ENCODE measurements at places on chromosomes 3 and 15.
A peak's percentile ranks its signal among the peaks of the same experiment; 100 is the strongest.

DNA sequence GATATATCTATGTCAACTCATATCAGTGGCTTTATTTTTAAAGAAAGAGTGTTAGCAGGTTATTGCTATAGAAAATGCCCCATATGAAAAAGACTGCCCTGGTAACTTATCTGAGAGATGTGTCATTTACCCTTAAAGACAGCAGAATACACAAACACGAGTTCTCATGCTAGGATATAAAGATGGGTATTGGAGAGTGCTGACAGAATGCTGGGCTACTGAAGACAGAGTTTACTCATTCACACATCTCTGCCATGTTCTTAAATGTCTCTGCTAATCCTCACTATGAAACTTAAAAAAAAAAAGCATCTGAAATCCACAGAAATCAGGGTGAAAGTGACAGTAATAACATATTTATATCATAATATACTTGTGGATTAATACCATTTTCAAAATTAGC is 126.7 kb downstream of the FOXP1 start:
- no peak for DNase-seq
- H3K27ac ChIP-seq, result peak overlapping the region; percentile 95
- H3K36me3 ChIP-seq, result peaks cover 2% of the 10 kb centered on the region

DNA sequence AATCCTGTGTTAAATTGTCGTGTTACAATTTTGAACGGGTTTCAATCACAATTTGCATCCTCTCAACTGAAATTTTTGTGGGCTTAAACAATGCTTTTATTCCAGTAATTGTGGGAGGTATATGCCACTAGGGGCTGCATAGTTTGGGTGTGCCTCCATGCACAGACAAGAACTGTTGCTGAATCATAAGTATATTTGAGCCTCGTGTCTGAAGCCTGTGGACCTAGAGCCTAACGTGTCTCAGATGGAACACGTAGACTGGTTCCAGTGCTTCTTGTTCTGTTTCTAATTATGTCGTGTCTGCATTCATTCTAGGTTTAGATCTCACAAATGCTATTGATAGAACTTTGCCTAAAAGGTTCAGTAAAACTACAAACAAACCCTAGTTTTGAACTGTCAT is 363.4 kb downstream of the RBMS3 start:
- no peak overlapping the region for H3K27ac ChIP-seq
- H3K27me3 ChIP-seq, result no peaks in the 10 kb centered on the region
- no peaks in the 10 kb centered on the region for H3K4me1 ChIP-seq

DNA sequence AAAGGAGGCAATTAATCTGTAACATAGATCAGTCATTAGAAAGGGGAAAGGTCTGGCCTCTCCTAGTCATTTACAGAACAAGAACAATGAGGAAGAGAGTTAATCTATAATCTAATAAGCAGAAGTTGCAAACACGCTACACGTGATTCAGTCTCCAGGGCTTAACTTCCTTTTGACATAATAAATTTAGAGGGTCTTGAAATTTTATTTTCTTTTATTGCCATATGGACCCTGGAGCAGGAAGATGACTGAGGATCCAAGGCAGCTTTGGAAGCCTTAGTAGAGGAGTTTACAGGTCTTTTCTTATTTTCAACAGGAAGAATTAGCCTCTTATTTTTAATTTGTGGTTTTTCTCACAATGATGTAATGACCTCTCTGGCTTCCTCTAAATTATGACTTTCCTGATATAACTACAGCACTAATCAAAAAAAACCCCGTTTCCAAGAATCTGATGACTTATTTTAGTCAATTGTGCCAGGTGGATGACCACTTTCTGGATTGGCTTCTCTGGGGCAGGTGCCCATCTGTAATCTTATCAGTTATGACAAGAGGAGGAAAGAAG is 32.2 kb downstream of the ADGRG7 start:
- no peak for DNase-seq
- H3K36me3 ChIP-seq, result no peaks in the 10 kb centered on the region
- peaks cover 57% of the 10 kb centered on the region for H3K27me3 ChIP-seq
- no peak overlapping the region for H3K4me3 ChIP-seq

GRCh38 chr3:115108614-115109013 is 38.5 kb downstream of the ZBTB20 start:
- peaks cover 11% of the 10 kb centered on the region for H3K4me1 ChIP-seq
- peaks cover 4% of the 10 kb centered on the region for H3K36me3 ChIP-seq
- no peak for DNase-seq
- H3K27me3 ChIP-seq, result no peaks in the 10 kb centered on the region
- no peak overlapping the region for H3K4me3 ChIP-seq

- peaks cover 18% of the 10 kb centered on the region for H3K27me3 ChIP-seq
- H3K4me1 ChIP-seq, result no peaks in the 10 kb centered on the region
- DNase-seq, result no peak
- no peak overlapping the region for H3K27ac ChIP-seq
- no peaks in the 10 kb centered on the region for H3K36me3 ChIP-seq
- no peak overlapping the region for H3K4me3 ChIP-seq
These were observed 17.8 kb upstream of the CPB1 start for GRCh38 chr3:148809835-148810234.

DNA sequence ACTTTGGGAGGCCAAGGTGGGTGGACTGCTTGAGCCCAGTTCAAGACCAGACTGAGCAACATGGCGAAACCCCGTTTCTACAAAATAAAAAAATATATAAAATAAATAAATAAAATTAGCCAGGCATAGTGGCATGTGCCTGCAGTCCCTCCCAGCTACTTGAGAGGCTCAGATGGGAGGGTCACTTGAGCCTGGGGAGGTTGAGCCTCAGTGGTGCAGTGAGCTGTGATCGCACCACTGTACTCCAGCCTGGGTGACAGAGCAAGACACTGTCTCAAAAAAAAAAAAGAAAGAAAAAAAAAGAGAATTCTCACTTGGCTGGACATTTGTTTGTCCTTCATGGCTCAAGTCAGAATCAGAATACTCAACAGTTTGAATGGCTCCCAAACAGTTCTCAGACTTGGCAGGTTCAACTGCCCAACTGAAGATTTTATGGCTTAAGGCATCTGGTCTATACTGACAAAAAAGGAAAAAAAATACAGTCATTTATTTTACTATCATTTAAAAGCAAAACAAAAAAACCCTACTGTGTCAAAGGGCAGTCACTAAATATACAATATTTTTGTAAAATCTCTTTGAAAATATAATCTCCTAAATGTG is 106.6 kb downstream of the FBXL22 start:
- no peak overlapping the region for H3K27ac ChIP-seq
- no peak overlapping the region for H3K4me3 ChIP-seq
- no peaks in the 10 kb centered on the region for H3K27me3 ChIP-seq
- H3K36me3 ChIP-seq, result no peaks in the 10 kb centered on the region

- no peaks in the 10 kb centered on the region for H3K4me1 ChIP-seq
- no peak for DNase-seq
- no peaks in the 10 kb centered on the region for H3K36me3 ChIP-seq
- no peaks in the 10 kb centered on the region for H3K27me3 ChIP-seq
These were observed 921.4 kb downstream of the MCTP2 start for GRCh38 chr15:95152741-95153140.

DNA sequence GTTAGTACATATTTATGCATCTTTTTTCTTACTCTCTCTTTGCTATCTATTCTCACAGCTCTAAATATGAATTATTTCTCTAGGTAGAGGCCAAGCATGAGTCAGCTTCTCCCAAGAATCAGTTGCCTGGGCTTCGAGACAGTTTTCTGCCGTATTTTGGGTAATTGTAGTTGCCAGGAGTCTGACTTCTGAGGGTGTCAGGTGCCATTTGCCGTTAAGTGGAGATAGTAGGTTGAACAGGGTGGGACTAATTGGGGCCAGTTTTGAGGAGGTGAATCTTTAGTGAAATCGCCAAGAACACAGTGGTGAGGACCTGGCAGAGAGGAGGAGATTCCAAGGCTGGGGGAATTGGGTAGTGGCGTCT is 7.8 kb upstream of the NRROS start:
- H3K27me3 ChIP-seq, result no peaks in the 10 kb centered on the region
- H3K27ac ChIP-seq, result peak overlapping the region; percentile 97
- DNase-seq, result no peak
- H3K4me3 ChIP-seq, result peak overlapping the region; percentile 93
- H3K4me1 ChIP-seq, result peaks cover 45% of the 10 kb centered on the region

GRCh38 chr15:89002830-89003229 is 85.4 kb upstream of the ABHD2 start:
- H3K27ac ChIP-seq, result peak overlapping the region; percentile 49
- no peak overlapping the region for H3K4me3 ChIP-seq
- H3K4me1 ChIP-seq, result peaks cover 12% of the 10 kb centered on the region
- peaks cover 3% of the 10 kb centered on the region for H3K36me3 ChIP-seq

GRCh38 chr3:177746337-177746933 is 549.2 kb upstream of the TBL1XR1 start:
- H3K27ac ChIP-seq, result no peak overlapping the region
- no peak overlapping the region for H3K4me3 ChIP-seq
- DNase-seq, result no peak
- no peaks in the 10 kb centered on the region for H3K36me3 ChIP-seq
- H3K27me3 ChIP-seq, result no peaks in the 10 kb centered on the region

DNA sequence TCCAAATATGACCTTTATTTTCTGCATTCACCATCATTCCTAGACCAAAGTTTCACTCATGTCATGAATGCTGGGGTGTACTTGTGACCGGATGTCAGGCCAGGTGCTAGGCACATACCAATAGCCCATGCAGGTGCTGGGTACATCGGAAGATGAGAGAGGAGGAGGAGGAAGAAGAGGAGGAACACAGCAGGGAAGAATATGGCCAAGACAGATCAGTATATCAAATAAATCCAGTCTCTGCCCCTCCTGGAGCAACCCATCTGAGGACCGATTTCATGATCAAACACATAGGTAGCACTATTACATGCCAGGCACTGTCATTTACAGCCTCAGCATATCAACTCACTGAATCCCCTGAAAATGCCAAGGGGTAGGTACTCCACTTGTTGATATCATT is 3.0 kb upstream of the WNT7A start:
- peak overlapping the region; percentile 45 for H3K4me3 ChIP-seq
- peaks cover 41% of the 10 kb centered on the region for H3K27me3 ChIP-seq
- peaks cover 19% of the 10 kb centered on the region for H3K4me1 ChIP-seq
- DNase-seq, result no peak
- H3K36me3 ChIP-seq, result peaks cover 10% of the 10 kb centered on the region

Measured in T-helper 17 cell (primary cell).